Thoracic aorta (tissue), 2 donors: ENCODE measurements at places on chromosomes 7 and 10.

- no peak overlapping the region for H3K27ac ChIP-seq
- H3K4me1 ChIP-seq: peaks cover 25% of the 10 kb centered on the region
- no peak for DNase-seq
- H3K27me3 ChIP-seq: no peaks in the 10 kb centered on the region
Observed at GRCh38 chr10:97548828-97549455, 23.6 kb upstream of the ANKRD2 start.

DNA sequence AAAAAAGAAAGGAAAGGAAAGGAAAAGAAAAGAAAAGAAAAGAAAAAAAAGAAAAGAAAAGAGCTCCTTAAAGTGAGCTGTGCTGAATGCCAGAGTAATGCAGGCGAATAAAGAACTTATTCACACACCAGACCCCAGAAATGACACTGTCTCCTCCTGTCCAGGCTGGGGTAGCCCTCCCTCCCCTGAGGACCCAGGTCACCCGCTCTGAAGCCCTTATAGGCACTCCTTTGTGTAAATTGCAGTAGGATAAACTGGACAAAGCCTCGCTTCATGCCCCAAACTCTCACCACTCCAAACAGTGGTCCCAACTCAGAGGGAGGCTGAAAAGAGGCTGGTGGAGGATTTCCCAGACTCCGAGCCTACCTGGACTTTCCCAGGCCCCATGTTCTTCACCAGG lies 46.3 kb downstream of the PKD1L1 start:
- no peak overlapping the region for H3K27ac ChIP-seq
- no peak overlapping the region for H3K4me3 ChIP-seq

- no peaks in the 10 kb centered on the region for H3K27me3 ChIP-seq
- peak overlapping the region; percentile 38 for H3K4me3 ChIP-seq
- no peak overlapping the region for H3K27ac ChIP-seq
- no peak for DNase-seq
Observed at GRCh38 chr10:103663236-103663635, 169.7 kb downstream of the NEURL1 start.

DNA sequence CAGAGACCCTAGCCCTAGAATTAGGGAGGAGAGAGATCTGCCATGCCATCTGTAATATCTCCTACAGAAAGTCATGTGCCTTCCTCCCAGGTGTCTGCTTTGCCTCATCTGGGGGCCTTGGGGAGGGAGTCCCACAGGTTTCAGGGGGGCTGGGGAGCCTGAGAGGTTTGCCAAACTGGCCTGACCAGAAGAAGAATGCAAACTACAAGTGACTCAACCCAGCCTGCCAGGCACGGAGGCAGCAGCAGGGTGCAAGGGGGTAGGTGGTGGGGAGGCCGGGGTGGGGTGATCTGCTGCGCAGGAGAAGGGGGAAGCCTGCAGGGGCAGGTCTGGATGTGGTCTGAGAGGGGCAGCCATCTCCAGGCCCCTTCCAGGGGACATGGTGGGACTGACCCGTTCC lies 9.6 kb upstream of the TRIM8 start:
- H3K4me3 ChIP-seq: no peak overlapping the region
- peak overlapping the region; percentile 45 for H3K27ac ChIP-seq
- H3K4me1 ChIP-seq: peaks cover 47% of the 10 kb centered on the region
- no peak for DNase-seq
- no peaks in the 10 kb centered on the region for H3K27me3 ChIP-seq

GRCh38 chr10:72790216-72790990 lies 98.5 kb downstream of the MCU start:
- H3K4me1 ChIP-seq: peaks cover 20% of the 10 kb centered on the region
- H3K36me3 ChIP-seq: no peaks in the 10 kb centered on the region
- DNase-seq: no peak
- no peak overlapping the region for H3K27ac ChIP-seq
- no peaks in the 10 kb centered on the region for H3K27me3 ChIP-seq

DNA sequence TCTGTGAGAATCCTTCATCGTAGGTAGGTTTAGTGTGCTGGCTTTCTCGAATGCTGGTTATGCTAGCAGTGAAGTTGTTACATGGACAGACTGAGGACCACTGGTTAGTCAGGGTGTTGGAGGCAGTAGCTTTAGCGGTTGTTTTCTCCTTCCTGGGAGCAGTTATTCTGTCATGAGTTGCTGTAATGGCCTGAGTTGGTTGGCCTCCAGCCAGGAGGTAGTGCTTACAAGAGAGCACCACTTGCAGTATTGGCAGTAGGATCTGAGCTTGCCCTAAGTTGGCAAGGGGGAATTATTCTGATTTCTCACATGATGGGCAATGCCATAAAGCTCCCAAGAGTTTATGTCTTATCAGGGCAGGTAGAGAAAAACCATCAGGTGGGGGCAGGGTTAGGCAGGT lies 58.0 kb downstream of the IPMK start:
- no peak for DNase-seq
- no peaks in the 10 kb centered on the region for H3K27me3 ChIP-seq
- H3K27ac ChIP-seq: no peak overlapping the region
- H3K4me3 ChIP-seq: no peak overlapping the region
- no peaks in the 10 kb centered on the region for H3K4me1 ChIP-seq
- H3K36me3 ChIP-seq: peaks cover 3% of the 10 kb centered on the region

- H3K4me3 ChIP-seq: no peak overlapping the region
- no peaks in the 10 kb centered on the region for H3K27me3 ChIP-seq
- no peaks in the 10 kb centered on the region for H3K4me1 ChIP-seq
- no peak for DNase-seq
- H3K27ac ChIP-seq: no peak overlapping the region
Observed at GRCh38 chr7:48173756-48174382, 2.6 kb downstream of the ABCA13 start.

- peaks cover 4% of the 10 kb centered on the region for H3K4me1 ChIP-seq
- H3K27ac ChIP-seq: no peak overlapping the region
- H3K27me3 ChIP-seq: no peaks in the 10 kb centered on the region
- no peaks in the 10 kb centered on the region for H3K36me3 ChIP-seq
- no peak overlapping the region for H3K4me3 ChIP-seq
Observed at GRCh38 chr7:143415742-143416397, 7.2 kb upstream of the EPHA1 start.

GRCh38 chr10:25747084-25747483 lies 186.9 kb upstream of the MYO3A start:
- H3K27me3 ChIP-seq: no peaks in the 10 kb centered on the region
- H3K27ac ChIP-seq: no peak overlapping the region
- DNase-seq: no peak
- no peak overlapping the region for H3K4me3 ChIP-seq

DNA sequence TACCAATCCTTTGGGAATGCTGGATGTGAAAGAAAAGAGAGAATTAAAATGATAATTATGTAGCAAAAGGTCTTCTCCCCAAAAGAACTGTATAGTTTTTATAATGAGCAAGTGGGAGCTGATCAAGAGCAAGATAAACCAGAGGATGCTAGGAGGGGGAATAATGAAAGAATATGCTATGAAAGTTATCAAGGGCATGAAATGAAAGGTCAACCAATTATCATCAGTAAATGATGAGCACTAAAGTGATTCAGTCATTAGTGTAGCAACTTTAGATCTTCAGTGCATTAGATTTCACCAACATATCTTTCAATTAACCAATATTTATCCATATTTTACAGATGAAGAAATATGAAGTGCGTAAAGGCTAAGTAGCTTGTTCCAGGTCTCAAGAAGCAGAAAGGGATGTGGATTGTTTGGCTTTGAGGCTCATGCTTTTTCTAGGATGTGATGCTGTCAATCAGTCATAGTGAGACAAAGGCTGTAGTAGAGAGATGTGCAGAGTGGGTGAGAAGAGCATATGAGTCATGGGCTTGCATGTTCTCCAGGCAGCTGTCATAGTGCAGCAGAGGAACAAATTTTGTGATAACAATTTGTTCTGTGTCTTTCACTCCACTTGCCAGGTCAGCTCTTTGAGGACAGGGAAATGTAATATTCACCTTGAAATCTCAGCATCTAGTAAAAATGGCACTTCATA lies 5.7 kb upstream of the OR2F2 start:
- no peak overlapping the region for H3K4me3 ChIP-seq
- DNase-seq: no peak
- no peaks in the 10 kb centered on the region for H3K27me3 ChIP-seq

DNA sequence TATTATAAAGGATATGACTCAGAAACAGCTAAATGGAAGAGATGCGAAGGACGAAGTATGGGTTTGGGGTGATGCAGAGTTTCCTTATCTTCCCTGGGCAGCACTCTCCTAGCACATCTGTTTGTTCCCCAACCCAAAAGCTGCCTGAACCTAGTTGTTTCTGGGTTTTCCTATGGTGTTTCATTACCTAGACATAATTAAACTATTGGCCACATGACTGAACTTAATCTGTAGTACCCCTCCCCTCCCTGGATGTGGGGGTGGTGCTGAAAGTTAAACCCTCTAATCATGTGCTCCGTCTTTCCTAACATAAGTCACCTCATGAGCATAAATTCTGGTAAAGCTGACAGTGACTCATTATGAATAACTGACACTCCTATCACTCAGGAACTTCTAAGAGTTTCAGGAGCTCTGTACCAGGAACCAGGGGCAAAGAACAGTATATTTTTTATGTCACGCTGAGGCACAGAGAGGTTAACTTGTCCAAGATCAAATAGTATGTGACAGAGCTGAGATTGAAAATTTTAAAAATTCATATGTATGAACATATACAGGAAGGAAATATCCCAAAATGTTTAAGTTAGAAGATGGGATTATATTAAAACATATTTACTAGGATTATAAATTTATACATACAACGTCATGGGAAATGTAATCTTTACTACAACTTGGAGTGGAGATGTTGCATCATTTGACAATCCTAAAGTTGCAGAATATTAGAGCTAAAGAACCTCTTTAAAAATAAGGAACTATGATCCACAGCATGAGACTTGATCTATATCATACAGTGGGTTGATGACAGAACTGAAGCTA lies 4.8 kb downstream of the STRIP2 start:
- DNase-seq: no peak
- H3K36me3 ChIP-seq: no peaks in the 10 kb centered on the region
- no peak overlapping the region for H3K4me3 ChIP-seq
- H3K4me1 ChIP-seq: no peaks in the 10 kb centered on the region
- no peaks in the 10 kb centered on the region for H3K27me3 ChIP-seq

- no peaks in the 10 kb centered on the region for H3K27me3 ChIP-seq
- DNase-seq: no peak
- peaks cover 22% of the 10 kb centered on the region for H3K4me1 ChIP-seq
- no peak overlapping the region for H3K27ac ChIP-seq
- H3K36me3 ChIP-seq: no peaks in the 10 kb centered on the region
Observed at GRCh38 chr10:3654496-3654895, 130.5 kb downstream of the KLF6 start.

- no peaks in the 10 kb centered on the region for H3K27me3 ChIP-seq
- H3K4me1 ChIP-seq: peaks cover 7% of the 10 kb centered on the region
- no peak overlapping the region for H3K27ac ChIP-seq
- H3K4me3 ChIP-seq: no peak overlapping the region
- peaks cover 9% of the 10 kb centered on the region for H3K36me3 ChIP-seq
- no peak for DNase-seq
Observed at GRCh38 chr7:74395745-74396311, 57.9 kb upstream of the GTF2IRD1 start.

DNA sequence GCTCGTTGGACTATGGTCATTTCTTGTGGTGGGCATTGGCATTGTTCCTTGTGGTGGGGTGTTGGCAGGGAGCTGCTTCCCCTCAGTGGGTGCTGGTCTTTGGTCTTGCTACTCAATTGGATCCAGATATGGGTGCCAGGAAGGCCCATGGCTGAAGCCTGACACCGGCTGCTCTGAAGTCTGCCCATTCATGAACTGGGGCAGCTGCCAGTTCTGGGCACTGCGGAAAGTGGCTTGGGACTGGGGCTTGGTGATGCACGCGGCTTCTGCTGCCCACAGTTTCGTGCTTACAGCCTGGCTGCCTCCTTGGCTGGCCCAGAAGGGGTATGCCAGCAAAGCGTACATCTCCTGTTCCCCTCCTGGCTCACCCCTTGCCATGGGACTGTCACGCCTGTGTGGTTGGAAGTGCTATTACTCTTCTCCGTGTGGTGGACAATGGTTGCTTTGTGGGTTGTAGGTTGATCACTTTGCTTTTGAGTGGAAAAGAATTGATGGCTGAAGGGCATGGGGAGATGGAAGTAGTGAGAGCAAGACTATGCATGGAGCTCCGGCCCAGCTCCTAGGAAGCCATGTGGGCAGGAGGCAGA lies 54.7 kb downstream of the ADAMTS14 start:
- no peak overlapping the region for H3K4me3 ChIP-seq
- no peak overlapping the region for H3K27ac ChIP-seq
- H3K4me1 ChIP-seq: no peaks in the 10 kb centered on the region
- H3K27me3 ChIP-seq: no peaks in the 10 kb centered on the region

DNA sequence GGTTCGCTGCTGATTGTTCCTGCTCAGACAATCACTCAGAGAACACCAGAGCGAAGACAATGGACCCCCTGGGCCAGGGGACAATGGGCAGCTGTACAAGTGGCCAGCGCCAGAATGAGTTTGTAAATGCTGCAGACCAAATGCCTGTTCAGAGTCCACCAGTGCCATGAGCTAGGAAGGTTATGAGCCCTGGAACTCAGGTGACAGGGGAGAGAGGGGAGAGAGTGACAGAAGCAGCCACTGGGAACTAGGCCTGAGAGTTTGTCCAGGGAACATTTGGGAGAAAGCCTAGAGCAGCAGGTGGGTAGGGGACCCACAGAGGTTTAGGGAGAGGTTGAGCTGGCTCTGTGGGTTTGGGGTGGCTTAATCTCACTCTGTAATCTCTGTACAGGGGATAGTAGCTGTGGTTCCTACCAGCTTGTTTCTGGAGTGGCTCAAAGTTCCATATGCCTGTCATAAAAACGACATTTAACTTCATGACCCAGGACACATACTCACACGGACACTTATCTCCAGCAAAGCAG lies 60.4 kb downstream of the C10orf105 start:
- no peak overlapping the region for H3K4me3 ChIP-seq
- H3K27me3 ChIP-seq: no peaks in the 10 kb centered on the region
- no peak for DNase-seq
- no peaks in the 10 kb centered on the region for H3K4me1 ChIP-seq
- H3K27ac ChIP-seq: no peak overlapping the region
- no peaks in the 10 kb centered on the region for H3K36me3 ChIP-seq

DNA sequence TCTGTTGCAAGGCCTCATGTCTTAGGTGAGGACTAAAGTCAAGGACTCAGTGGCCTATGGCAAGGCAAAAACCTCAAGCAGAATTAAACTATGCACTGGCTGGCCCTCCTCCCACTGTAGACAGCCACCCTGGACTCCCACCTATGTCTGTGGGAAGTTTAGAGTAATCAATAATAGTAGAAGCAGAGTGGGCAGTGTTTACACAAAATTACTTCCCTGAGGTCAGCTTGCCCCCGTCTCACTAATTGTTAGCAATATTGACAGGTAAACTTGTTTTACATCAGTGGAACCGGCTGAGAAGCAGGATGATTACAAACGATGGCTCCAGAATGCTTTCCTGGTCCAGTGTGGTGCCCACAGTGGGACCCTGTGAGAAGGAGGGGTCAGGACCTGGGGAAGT lies 27.9 kb upstream of the NPFFR1 start:
- H3K4me1 ChIP-seq: no peaks in the 10 kb centered on the region
- no peaks in the 10 kb centered on the region for H3K36me3 ChIP-seq
- no peak for DNase-seq
- H3K4me3 ChIP-seq: no peak overlapping the region
- H3K27me3 ChIP-seq: no peaks in the 10 kb centered on the region

GRCh38 chr10:23376229-23376655 lies 31.6 kb upstream of the C10orf67 start:
- H3K27me3 ChIP-seq: no peaks in the 10 kb centered on the region
- H3K27ac ChIP-seq: no peak overlapping the region
- no peaks in the 10 kb centered on the region for H3K36me3 ChIP-seq
- no peak overlapping the region for H3K4me3 ChIP-seq

GRCh38 chr7:77426052-77426404 lies 9.9 kb upstream of the GSAP start:
- DNase-seq: no peak
- H3K27me3 ChIP-seq: no peaks in the 10 kb centered on the region
- no peaks in the 10 kb centered on the region for H3K36me3 ChIP-seq

GRCh38 chr10:103510791-103511752 lies 17.6 kb downstream of the NEURL1 start:
- H3K27ac ChIP-seq: no peak overlapping the region
- no peaks in the 10 kb centered on the region for H3K27me3 ChIP-seq
- H3K4me1 ChIP-seq: no peaks in the 10 kb centered on the region
- no peak overlapping the region for H3K4me3 ChIP-seq
